RWPE2 (cell line): ENCODE measurements at places on chromosomes 2 and 18.
A peak's percentile ranks its signal among the peaks of the same experiment; 100 is the strongest.

DNA sequence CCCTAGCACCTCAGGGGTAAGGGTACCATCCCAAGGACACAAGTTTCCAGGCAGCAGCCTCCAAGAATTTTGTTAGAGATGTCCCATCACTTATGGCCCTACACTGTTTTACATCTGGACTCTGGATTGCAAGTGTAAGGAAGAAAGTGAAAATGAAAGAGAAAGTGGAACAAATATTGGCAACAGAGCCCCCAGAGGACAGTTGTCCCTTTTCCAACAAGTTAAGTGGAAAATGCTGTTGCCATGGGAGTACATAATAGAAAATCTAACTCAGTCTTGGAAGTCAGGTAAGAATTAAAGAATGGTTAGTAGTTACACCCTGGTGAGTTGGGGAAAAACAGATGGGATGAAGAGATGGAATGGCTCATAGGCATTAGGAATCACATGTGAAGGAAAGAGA lies 50.6 kb downstream of the TTC21B start:
- DNase-seq: no peak

DNA sequence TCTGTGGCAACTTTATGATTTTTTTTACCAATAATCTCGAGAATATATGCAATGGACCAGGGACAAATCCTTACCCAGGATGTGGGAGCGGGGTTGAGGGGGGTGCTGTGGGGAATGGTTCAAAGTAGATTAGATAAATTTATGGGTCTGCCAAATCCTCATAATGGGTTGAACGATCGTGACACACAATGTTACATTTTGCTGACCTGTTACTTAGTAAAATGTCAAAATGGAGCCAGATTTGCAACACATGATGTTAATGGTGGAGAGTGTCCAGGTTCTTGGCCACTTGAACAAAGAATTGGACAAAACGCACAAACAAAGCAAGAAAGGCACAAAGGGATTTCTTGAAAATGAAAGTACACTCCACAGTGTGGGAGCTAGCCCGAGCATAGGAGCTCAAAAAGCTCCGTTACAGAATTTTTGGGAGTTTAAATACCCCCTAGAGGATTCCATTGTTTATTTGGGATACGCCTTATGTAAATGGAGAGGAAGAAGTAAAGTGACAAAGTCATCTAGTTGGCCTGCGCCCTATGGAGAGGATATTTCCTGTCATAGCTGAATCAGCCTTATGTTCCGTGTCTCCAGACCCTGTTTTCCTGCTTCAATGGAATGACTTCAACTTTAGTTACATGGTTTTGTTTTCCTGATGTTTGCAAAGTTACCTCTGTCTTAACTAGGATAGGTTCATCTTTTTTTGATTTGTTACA lies 776.0 kb downstream of the DCC start:
- no peak for DNase-seq

DNA sequence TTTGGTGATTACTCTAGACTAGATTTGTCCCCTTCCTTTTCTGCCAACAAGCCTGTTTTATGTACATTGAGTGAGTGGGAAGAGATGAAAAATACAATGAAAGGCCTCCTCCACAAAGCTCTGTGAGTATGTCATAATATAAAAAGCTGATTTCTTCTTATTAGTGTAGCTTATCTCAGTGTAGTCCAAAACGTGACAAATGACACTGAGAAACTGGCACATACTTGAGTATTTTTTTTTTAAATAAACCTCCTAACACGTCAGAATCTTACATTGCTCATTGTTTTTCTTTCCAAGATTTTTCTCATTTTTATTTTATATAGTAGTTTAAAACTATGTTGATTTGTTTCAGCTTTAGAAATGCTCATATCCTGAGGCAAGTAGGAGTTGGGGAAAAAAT lies 17.9 kb upstream of the FIGN start:
- DNase-seq: no peak

DNA sequence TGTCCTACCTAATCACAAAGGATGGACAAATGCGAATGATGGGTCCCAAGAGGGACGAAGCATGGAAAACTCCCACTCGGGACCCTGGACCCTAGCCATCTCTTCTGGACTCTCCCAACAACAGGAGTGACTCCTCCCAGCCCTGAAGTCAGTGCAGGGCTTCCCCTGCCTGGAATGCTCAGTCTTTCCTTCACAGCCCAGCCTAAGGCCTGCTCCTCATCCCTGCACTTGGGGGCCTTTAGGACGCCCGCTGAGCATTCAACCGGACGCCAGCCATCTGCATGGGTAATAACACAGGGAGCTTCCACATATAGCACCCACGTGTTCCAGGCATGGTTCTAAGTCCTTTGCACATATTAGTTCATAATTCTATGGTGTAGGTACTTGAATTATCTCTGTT lies 237.5 kb downstream of the KLHL29 start:
- no peak for DNase-seq

DNA sequence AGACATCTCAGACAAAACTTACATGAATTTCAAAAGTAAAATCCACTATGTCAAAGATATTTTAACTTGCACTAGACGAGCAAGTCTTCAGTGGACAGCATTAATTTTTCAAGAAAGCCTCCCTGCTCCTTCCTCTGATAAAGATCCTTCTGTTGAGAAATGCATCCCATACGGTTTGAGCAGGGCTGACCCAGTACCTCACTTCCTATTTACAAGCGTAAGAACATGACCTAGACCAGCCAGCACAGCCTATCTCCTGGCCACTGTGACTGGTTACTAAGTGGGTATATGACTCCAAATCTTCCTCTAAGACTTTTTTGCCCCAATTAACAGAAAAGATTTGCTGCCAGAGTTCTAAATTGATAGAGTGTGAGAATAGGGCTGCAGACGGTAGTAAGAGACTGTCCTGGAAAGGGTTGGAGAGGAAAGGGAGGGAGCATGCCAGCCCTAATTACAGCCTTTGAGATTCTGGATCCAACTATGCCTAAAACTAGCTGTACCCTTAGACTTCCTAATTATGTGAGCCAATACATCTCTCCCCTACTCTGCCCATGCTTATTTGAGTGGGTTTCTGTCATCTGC lies 108.4 kb downstream of the PRELID3A start:
- no peak for DNase-seq

GRCh38 chr2:176409671-176410070 lies 140.4 kb downstream of the MTX2 start:
- no peak for DNase-seq

- DNase-seq: peak; percentile 71
Observed at GRCh38 chr2:156333274-156333950, 891 bp upstream of the NR4A2 start.

DNA sequence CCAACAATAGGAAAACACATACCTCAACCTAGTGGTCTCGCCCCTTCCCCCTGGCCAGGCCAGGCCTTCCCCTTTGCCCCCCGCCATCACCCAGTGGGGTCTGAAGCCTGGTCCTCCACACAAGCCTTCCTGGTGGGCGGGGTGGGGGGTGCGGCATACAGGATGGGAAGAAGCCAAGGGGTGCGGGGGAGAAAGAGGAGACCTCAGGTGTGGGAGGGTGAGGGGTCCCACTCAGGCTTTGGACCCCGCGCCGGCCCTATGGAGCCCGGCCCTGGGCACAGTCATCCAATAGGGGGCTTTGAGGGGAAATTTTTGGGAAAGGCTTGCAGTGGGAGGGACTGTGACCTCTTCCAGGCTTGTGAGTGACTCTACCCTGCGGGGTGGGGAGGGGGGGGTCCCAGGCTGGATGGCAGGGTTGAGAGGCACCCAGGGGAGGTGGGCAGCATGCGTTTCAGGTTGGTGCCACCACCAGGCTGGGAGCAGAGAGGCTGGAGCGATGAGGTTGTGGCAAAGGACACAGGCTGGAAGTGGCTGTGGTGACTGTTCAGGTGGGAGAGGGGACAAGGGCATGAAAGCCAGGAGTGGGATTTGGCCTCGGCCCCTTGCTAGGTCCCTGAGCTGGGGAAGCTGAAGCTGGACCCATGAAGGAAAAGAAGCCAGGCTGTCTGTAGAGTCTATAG lies 1.3 kb downstream of the SLC66A3 start:
- no peak for DNase-seq

DNA sequence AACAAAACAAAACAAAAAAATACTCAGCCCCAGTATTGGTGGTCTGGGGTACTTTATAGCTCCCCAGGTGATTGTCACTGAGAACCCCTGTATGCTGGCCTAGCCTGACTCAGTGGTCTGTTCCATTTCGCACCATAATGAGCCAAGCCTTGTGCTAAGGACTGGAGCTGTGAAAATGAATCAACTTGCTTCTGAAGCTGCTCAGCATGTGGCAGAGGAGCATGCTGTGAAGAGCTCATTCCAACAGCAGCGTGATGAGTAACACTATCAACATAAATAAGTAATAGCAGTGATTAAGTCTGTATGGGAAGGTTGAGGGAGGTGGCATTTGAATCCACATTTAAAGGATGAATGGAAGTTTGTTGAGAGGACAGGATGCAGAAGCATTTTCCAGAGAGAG lies 67.2 kb upstream of the ATL2 start:
- no peak for DNase-seq

DNA sequence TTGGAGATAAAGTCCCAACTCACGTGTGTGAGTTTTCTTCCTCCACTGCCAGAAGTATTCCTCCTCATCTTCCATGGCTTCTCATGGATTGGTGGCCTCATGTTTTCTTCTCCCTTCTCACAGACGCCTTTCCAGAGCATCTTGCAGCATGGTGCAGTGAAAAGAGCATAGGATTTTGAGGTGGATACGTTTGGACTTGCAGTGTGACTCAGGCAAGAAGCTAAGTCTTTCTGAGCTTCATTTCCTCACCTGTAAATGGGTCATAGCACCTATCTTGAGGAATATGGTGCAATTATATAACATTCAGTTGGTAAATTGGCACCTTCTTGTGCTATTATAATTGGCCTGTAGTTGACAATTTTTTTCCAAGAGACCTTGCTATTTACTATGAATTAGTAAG lies 247.6 kb downstream of the RDH14 start:
- DNase-seq: no peak

DNA sequence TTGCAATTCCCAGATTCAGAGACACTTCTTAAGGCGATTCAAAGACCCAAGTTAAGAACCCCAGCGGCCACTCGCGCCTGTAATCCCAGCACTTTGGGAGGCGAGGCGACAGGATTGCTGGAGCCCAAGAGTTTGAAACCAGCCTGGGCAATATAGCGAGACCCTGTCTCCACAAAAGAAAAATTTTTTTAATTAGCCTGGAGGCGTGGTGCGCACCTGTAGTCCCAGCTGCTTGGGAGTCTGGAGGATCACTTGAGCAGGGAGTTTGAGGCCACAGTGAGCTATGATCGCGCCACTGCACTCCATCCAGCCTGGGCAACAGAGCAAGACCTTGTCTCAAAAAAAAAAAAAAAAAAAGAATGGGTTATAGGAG lies 585 bp upstream of the ANAPC1 start:
- DNase-seq: no peak

GRCh38 chr2:227932001-227932400 lies 60.6 kb downstream of the DAW1 start:
- no peak for DNase-seq

- DNase-seq: no peak
Observed at GRCh38 chr2:238709325-238710025, 138.4 kb upstream of the TWIST2 start.

DNA sequence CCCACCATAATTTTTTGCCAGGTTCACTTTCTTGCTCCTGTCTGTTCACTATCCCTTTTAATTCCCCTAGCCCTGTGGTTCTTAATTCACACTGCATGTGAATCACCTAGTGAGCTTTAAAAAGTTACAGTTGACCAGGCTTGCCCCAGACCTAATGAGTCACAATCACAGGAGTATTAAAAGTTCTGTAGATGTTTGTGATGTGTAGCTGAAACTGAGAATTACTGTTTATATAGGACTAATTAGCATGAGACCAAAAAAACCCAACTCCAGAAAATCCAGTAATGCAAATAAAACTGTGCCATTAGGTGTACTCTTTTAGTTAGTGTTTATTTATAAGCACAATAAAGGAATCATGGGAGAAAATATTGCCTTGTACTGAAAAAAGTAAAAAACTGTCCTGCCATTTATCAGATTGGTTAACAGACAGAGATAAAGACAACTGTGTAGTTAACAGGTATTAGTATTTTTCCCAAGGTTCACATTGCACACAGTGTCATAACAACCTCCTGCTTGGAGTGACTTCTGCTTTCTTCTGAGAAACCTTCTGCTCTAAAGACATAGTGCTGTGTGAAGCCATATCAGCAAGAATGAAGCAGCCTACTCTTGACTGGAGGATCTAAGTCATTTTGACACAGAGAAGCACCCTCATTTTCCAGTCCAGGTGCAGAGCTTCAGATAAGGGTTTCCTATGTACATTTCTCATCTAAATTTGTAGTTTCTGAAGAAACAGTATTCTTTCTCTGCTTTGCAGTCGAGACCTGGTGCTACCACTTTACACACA lies 39.0 kb downstream of the VAPA start:
- no peak for DNase-seq

DNA sequence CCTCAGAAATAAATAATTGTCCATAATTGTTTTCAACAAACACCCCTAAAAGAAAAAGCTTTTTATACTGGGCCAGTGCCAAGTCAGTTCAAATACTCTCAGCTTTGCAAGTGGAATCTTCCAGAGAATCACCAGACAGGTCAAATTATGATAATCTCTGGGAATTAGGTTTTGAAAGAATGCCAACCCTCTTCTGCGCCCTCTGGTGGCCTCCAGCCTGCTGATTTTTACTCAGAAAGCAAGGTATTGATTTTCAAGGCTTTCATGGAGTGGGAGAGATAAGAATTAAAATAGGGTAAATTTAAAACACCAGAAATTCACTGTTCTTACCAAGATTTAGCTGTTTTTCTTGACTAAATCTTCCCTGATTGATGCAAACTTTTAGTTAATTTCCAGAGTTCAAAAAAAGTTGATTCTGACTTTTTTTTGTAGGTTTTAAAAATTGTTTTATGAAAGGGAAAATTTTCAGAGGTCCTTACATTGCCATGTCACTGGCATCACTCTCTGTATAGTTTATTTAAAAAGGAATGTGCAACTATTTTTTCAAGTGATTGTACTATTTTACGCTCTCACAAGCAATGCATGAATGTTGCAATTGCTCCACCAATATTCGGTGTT lies 282.9 kb upstream of the TNP1 start:
- no peak for DNase-seq

DNA sequence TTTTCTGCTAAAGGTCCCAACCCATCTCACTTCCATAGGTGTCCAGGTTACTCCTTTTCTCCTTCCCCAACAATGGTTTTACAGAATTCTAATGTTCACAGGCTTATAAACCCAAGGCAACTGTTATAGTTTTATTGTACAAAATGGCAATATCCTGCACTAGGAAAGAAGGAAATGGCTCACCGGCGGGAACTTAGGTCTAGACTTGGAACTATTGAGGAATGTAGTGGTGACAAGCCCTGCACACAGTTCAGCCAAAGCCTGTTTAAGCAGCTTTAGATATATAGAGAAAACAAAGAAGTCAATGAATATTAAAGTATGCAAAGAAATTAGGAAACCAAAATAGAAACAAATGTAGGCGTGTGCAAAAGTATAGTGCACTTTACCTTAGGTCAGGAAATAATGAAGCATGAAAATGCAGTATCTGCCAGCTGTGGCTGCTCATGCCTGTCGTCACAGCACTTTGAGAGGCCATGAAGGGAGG lies 22.7 kb upstream of the KCNG3 start:
- no peak for DNase-seq

GRCh38 chr2:67448648-67449047 lies 51.5 kb downstream of the ETAA1 start:
- DNase-seq: no peak
